ENCODE measurements at places on chromosomes 5 and 9.
A peak's percentile ranks its signal among the peaks of the same experiment; 100 is the strongest.

DNA sequence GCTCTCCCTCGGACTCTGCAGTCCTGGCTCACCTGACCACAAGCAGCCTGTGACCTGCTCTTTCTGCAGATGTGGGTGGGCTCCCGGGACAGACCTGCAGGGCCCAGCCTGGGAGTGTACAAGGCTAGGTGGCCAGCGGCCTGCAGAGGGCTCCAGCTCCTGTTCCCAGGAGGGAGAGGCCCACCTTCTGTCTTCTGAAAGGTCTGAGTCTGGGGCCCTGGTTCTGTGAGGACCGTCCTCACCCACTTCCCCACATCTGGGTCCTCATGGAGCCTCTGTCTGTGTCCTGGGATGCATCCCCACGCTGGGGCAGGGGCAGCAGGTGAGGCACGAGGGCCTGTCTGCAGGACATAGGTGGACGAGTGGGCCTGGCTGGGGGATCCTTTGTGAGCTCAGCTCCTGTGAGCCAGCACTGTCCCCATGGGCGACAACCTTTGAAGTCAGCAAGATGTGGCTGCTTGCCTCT lies 43.7 kb downstream of the PHF2 start:
- DNase-seq = no peak

GRCh38 chr9:22138956-22139660 lies 130.0 kb upstream of the CDKN2B start:
- DNase-seq = no peak

- DNase-seq = peak; percentile 78
Observed at GRCh38 chr5:17169507-17169906, 47.9 kb upstream of the BASP1 start.

GRCh38 chr9:2377117-2377516 lies 244.5 kb upstream of the VLDLR start:
- no peak for DNase-seq

DNA sequence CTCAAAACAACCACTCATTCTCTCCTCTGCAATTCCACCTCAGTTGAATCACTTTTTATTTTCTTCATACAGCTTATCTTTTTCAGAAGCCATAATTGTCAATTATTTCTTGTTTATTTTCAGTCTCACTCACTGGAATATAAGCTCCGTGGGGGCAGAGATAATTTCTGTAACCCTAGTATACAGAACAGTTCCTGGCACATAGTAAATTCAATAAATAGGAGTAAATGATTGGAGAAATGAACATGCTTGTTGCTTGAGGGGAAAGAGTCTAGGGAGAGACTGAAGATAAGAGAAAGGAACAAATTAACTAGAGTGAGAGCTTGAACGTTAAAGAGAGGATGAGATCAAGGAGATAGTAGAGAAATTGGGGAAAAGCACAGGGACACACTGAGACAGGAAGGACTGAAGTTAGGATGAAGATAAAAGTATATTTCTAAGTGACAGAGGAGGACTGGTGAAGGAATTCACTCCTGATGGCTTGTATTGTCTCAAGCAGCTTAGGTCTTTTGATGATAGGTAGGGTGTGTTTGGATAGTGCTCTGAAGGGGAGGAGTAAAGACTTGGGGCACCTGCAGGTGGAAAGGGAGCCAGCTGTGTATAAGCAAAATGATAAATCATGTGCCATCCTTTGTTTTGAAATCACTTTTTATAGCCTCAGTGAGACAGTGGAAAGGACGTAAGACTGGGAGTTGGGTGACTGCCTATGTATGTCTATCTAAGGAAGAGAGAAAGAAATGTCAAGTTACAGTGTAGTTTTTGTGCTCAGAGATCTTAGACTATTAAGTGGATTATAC lies 2.2 kb downstream of the NAA35 start:
- no peak for DNase-seq

GRCh38 chr9:35914301-35914807 lies 5.1 kb downstream of the SPAAR start:
- peak; percentile 25 for DNase-seq

DNA sequence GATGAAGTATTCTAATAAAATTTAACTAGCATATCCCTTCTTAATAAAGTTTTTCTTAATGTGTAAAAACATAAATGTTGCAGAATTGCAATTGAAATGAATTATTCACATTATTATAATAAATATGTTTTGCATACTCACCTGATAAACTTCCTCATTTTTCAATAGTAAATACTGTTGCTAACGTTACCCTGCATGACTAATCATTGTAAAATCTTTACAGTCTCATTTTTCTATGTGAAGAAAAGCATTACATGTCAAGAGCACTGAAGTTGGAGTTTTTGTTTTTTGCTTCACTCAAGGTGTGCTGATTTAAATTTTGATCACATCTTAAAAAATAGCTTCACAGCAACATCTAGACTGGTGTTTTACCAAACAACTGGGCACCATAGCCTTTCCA lies 157.2 kb upstream of the CDH18 start:
- DNase-seq = no peak

DNA sequence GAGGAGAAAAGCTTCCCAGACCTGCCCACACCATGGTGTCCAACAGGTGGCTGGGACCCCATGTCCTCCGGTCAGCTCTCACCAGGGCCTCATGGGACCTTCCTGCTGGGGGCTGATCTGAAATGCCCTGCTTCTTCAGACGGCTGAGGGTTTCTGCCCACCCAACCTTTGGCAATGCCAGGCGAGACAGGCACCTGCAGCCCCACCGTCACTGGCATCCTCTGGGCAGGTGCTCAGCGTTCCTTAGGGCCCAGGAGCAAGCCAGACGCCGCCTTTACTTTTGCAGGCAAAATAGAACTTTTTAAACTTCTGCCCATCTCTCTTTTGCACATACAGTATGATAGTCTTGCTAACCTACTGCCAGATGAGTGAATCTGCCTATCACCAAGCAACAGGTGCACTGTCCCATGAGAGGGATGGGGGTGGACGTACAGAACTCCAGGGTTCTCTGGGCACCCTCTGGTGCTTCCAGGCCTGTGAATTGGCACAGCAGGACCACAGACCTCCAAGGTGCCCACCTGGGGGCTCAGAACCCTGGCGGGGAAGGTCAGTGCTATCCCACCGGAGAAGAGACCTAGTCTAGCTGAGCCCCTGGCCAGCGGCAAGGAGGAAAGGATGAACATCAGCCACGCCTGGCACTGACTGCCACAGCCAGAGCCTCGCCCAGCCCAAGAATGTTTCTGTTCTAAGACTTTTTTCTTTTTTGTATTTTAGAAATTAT lies 7.5 kb downstream of the OBP2B start:
- no peak for DNase-seq

- DNase-seq = peak; percentile 2
Observed at GRCh38 chr9:93813221-93814076, 141.7 kb downstream of the BARX1 start.

DNA sequence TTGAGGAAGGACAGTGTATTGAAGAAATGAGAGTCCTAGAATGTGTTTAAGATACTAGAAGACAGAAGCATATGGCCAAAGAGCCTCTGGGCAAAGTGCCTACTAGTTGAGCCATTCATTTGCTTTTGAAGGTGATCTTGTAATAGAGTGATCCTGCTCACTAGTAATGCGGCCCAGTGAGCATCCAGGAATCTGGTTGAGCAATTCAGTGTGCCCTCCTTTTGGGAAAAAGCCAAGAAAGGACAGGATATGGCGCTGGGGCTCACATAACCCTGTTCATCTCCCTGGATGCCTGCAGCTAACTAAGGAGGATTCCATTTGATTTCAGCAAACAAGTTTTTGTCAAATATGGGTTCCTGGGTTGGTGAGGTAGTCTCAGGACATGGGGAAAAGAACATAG lies 16.3 kb downstream of the ADAM19 start:
- DNase-seq = peak; percentile 60

GRCh38 chr5:179964015-179964414 lies 56.3 kb upstream of the TBC1D9B start:
- DNase-seq = no peak

DNA sequence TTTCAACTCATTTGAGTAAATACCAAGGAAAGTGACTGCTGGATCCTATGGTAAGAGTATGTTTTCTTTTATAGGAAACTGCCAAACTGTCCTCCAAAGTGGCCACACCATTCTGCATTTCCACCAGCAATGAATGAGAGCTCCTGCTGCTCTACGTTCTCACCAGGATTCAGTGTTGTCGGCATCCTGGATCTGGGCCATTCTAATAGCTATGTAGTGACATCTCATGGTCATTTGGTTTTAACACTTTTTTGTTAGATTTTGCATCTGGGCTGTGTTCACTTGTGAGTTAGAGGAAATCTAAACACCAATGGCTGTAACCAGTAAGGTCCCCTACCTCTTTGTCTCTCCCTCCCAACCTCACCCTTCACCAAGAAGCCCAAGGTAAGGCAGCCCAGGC lies 115.9 kb downstream of the ATPSCKMT start:
- DNase-seq = no peak

All from GM03348 (cell line).